Activated naive CD4-positive, alpha-beta T cell (primary cell): ENCODE measurements at places on chromosomes 3 and 15.

- no peak for DNase-seq
Observed at GRCh38 chr3:135040321-135041240, 245.5 kb downstream of the EPHB1 start.

GRCh38 chr3:138043266-138044029, 33.5 kb downstream of the CLDN18 start:
- DNase-seq = no peak

DNA sequence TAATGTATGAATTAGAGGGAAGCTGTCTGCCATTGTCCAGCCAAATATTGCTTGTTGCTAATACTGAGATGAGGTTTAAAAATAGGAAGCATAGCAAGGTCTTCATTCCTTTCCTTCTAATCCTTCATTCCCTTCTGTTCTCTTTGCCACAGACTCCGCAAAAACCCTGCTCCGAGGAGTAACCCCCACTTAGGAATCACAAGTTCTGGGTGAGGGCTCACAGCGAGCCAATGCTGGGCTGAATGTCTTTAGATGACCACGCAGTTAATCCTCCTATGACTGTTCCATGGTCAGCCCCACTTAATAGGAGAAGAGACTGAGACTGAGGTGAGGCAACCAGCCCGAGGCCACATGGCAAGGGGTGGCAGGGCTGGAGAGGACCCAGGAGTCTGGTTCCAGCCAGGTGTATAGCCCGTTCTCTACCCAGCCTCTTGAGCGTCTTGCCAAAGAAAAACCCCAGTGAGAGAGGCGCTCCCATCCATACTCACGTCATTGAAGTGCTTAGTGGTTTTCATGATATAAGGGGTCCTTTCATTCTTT, 44.9 kb upstream of the CTSH start:
- DNase-seq = no peak

GRCh38 chr15:41583795-41584194, 24.8 kb downstream of the TYRO3 start:
- no peak for DNase-seq

GRCh38 chr3:101300073-101300472, 20.3 kb downstream of the IMPG2 start:
- no peak for DNase-seq

GRCh38 chr3:18591120-18591519, 166.0 kb upstream of the SATB1 start:
- DNase-seq = no peak
